Pancreas (tissue), 10 donors: ENCODE measurements at places on chromosomes 11 and 22. TPM values are rescaled to one million over a fixed set of nuclear protein-coding genes. Genes with fewer than 3 reads are reported as not detected.

The OR52D1 gene
- total RNA-seq: not detected

The SH3BP1 gene
- 3.7 TPM for total RNA-seq

DNA sequence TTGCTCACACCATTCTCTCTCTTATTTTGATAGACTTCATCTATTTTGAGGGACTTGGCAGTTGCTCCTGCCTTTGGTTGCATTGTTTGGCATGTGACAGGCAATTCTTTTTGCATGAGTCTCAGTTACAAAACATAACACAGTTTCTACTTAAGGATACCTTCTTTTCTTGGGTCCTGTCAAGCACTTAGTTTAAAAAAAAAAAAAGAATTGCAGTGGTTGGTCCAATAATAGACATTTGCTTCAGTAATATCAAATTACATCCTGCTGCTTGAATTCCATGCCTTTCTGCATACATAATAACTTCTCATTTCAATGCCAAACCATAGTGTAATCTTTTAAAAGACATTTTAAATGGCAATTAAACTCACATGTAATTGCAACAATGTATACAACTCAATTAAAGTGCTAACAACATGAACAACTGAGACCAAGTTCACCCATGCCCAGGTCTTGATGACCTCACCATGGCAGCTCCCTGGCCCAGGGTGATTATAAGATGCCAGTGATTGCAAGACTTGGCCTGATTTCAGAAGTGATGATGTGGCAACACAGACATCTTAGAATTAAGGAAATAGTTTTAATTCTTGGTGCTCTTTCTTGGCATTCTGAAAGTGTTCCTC, 32.2 kb upstream of the PLET1 start:
- H3K27me3 ChIP-seq: no peaks in the 10 kb centered on the region
- DNase-seq: no peak
- H3K4me3 ChIP-seq: no peak overlapping the region
- H3K4me1 ChIP-seq: peaks cover 4% of the 10 kb centered on the region

DNA sequence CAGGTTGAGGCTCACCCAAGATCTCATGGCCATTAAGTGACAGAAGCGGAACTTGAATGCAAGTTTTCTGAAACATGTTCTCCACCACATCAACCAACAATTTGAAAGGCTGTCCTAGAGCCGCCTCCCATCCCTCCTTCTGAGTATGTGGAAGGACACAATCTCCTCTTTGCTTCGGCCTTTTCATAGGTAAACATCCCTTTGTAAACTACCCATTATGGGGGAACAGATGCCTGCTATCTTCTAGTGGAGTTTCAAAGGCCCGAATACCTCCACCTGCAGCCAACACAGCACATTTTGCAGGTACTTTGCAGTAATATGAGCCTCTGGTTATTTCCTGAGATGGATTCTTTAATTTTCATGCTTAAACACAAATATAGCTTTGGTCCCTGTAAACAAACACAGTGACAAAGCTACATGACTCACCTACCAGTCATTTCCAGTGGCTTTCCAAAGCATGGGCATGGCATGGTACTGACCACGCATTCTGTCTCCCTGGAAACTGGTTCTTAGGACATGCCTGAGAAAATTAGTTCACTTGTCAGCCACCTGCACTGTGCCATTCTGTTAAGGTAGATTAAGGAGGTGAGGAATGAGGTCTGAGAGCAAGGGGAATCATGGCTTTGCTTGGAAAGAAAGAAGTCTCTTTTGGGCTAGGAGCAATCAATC, 60.2 kb downstream of the EHF start:
- no peak overlapping the region for H3K4me3 ChIP-seq
- DNase-seq: no peak
- no peaks in the 10 kb centered on the region for H3K27me3 ChIP-seq
- H3K27ac ChIP-seq: no peak overlapping the region
- no peaks in the 10 kb centered on the region for H3K4me1 ChIP-seq

The PKNOX2 gene
- total RNA-seq: 8.1 TPM

The NAALAD2 gene
- total RNA-seq: 0.19 TPM

The CCDC188 gene
- total RNA-seq: 0.44 TPM
